CD14-positive monocyte (primary cell): ENCODE measurements at places on chromosomes 12 and 14. TPM values are rescaled to one million over a fixed set of nuclear protein-coding genes. Genes with fewer than 3 reads are reported as not detected.

Gene BEST3
- not detected for polyA plus RNA-seq

Gene CCDC177
- polyA plus RNA-seq = not detected

Gene ACSS3
- not detected for polyA plus RNA-seq

Gene PLA2G1B
- polyA plus RNA-seq = not detected

Gene YBX3
- polyA plus RNA-seq = 143 and 203 TPM in 2 replicates

Gene JAG2
- polyA plus RNA-seq = 1.2 and 1.9 TPM in 2 replicates

Gene FAM161B
- 1.0 and 1.4 TPM in 2 replicates for polyA plus RNA-seq

DNA sequence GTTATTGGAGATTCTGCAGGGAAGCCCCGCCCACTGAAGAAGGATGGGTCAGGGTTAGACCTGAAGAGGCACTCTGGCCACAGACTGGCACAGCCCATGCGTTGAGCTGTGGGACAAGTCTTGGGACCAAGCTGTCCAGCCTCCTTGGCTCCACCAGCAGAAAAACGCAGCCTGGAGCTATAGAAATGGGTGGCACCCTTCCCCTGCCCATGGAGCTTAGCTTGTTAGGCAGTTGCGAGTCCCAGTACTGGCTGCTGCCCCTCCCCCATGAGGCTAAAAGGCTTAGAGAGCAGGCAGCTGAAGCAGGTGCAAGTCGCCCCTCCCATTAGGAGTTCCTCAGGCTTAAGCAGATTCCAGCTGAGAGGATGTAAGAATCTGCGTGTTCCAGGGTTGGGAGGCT is 1124.0 kb upstream of the TMEM132C start:
- H3K4me3 ChIP-seq = no peak overlapping the region
- peaks cover 5% of the 10 kb centered on the region for H3K4me1 ChIP-seq
- H3K27me3 ChIP-seq = no peaks in the 10 kb centered on the region
- no peaks in the 10 kb centered on the region for H3K36me3 ChIP-seq

- no peak overlapping the region for H3K4me3 ChIP-seq
- no peak overlapping the region for H3K27ac ChIP-seq
- H3K4me1 ChIP-seq = peaks cover 8% of the 10 kb centered on the region
- DNase-seq = no peak
- H3K36me3 ChIP-seq = no peaks in the 10 kb centered on the region
Measured at GRCh38 chr14:73589116-73589515, 2.6 kb upstream of the ACOT4 start.

DNA sequence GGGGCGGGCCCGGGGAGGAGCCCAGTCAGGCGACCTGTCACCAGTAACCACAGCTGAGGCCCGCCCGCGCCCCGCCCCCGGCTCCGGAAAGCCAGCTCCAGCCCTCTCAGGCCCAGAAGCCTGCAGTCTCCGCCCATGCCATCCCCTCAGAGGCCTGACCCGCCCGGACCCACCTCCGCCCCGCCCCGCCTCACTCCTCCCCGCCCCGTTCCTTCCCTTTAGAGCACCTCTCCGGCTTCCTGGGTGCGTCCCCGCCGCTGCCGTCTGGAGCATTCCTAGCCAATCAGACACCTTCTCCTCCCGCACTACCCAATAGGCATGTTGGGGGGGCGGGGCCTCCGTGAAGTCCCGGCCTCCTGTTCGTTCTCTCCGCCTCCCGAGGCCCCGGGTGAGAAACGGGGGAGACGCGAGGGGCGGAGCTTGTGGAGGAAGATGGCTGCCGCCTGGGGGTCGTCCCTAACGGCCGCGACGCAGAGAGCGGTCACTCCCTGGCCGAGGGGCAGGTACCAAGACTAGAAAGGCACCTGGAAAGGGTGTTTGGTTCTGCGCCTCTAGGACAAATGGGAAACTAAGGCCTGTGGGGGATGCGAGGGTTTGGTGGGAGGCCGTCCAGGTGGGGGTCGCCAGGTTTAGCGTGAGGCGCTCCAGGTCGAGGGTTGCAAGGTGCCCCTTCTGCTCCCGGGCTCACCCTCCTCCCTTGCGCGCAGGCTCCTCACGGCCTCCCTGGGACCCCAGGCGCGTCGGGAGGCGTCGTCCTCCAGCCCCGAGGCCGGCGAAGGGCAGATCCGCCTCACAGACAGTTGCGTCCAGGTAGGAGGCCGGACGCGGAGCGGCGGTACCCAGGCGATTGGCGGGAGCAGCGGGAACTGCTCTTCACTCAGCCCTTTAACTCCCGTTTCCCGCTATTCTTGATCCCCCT is at the start of gene ISCA2:
TSS of gene ISCA2 (plus strand) at position 423 of the 919 bp plus-strand sequence. CDS start at position 433, 10 bp downstream.
- H3K4me3 ChIP-seq = peak within 1 kb of the TSS; percentile 86
- H3K27ac ChIP-seq = peak within 1 kb of the TSS; percentile 98
- DNase-seq = peak; percentile 98
- peaks cover 57% of the 10 kb centered on the region for H3K4me1 ChIP-seq
- no peaks in the 10 kb centered on the region for H3K27me3 ChIP-seq

DNA sequence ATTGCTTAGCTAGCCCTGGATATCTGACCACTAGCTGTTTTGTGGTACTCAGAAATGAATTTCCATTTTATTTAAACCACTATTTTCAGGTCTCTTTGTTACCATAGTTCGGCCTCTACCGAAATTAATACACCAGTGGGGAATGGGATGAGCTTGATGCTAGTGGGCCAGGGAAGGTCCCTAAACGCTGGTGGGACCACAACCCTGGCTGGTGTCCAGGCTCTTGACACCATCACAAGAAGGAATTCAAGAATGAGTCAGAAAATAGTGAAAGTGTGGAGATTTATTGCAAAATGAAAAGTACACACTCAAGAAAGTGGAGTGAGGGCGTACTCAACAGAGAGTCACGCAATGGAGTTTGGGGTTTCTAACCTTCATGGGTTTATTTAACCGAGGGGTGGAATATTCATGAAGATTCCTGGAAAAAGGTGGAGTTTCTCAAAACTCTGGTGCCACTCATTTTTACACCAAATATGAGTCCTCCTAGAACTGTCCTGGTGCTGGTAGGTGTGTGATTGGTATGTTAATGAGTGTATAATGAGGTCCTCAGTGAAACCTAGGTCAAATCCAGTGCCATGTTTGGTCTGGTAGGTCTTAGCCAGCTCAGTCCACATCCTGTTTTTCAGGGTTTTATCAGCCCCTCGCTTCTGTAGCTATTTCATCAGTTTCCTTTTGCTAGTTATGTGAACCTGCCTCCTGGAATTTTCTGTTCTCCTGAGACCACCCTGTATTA is 38.9 kb upstream of the LRP6 start:
- H3K27me3 ChIP-seq = no peaks in the 10 kb centered on the region
- no peaks in the 10 kb centered on the region for H3K4me1 ChIP-seq
- no peak overlapping the region for H3K4me3 ChIP-seq
- H3K27ac ChIP-seq = no peak overlapping the region

- H3K4me3 ChIP-seq = no peak overlapping the region
- H3K36me3 ChIP-seq = no peaks in the 10 kb centered on the region
- peak overlapping the region; percentile 27 for H3K27ac ChIP-seq
- no peak for DNase-seq
- H3K4me1 ChIP-seq = peaks cover 17% of the 10 kb centered on the region
- H3K27me3 ChIP-seq = no peaks in the 10 kb centered on the region
Measured at GRCh38 chr12:1706632-1706980, 15.7 kb downstream of the ADIPOR2 start.

GRCh38 chr12:47935184-47935583 is 28.2 kb upstream of the TMEM106C start:
- H3K27me3 ChIP-seq = no peaks in the 10 kb centered on the region
- no peaks in the 10 kb centered on the region for H3K36me3 ChIP-seq
- H3K27ac ChIP-seq = no peak overlapping the region
- DNase-seq = no peak
- H3K4me3 ChIP-seq = no peak overlapping the region
- no peaks in the 10 kb centered on the region for H3K4me1 ChIP-seq
